ENCODE measurements at places on chromosomes 5 and 9. TPM values are rescaled to one million over a fixed set of nuclear protein-coding genes. Genes with fewer than 3 reads are reported as not detected.

Gene SLC34A3
- not detected for total RNA-seq

Gene SNCAIP
- not detected for total RNA-seq

Gene OR1J2
- total RNA-seq, result not detected

Gene IFNA13
- not detected for total RNA-seq

Gene GNAQ
- total RNA-seq, result 24.7 TPM

Gene PCDHB9
- not detected for total RNA-seq

Gene PLPP7
- 0.14 TPM for total RNA-seq

Gene NOXA1
- 0.97 TPM for total RNA-seq

Gene NR5A1
- total RNA-seq, result not detected

Gene LRRC26
- not detected for total RNA-seq

Gene TAF11L5
- not detected for total RNA-seq

Gene FCN2
- not detected for total RNA-seq

Gene TSSK1B
- total RNA-seq, result not detected

Gene FYB1
- total RNA-seq, result 171 TPM

Gene PCSK1
- not detected for total RNA-seq

- no peak for DNase-seq
These were observed 772.3 kb downstream of the MAT2B start for GRCh38 chr5:164277720-164278119.

GRCh38 chr9:133657120-133657661 is 21.0 kb downstream of the DBH start:
- DNase-seq, result no peak

GRCh38 chr9:137088121-137088520 is 1.3 kb downstream of the MAN1B1 start:
- no peak for DNase-seq

- DNase-seq, result no peak
These were observed 70.8 kb upstream of the COL5A1 start for GRCh38 chr9:134570711-134571325.

DNA sequence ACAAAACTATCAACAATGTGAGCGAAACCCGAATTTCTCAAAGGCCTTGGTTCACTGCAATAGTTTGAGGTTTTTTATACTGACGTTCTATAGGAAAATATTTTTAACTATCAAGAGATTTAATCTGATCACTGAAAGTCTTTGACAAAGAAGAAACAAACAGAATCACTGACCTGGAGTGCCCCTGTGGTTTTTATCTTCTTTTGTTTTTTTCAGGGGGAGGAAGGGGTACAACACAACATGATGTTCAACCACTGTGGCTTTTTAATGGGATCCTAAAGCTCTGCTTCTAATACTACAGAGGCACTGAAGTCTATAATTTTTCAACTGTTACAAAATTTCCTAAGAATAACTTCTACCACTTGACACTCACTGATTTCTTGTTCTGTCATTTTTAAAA is 185.9 kb downstream of the AP3B1 start:
- no peak for DNase-seq

GRCh38 chr5:61784341-61784740 is 452.3 kb downstream of the ZSWIM6 start:
- DNase-seq, result no peak

GRCh38 chr5:16784843-16785791 is 151.0 kb downstream of the MYO10 start:
- peak; percentile 79 for DNase-seq

GRCh38 chr9:126513159-126514036 is 100.3 kb upstream of the LMX1B start:
- DNase-seq, result no peak

GRCh38 chr9:127637322-127637847 is 25.3 kb downstream of the STXBP1 start:
- DNase-seq, result no peak

- no peak for DNase-seq
These were observed 12.8 kb downstream of the C9orf72 start for GRCh38 chr9:27560457-27560856.

- no peak for DNase-seq
These were observed 25.1 kb downstream of the ERGIC1 start for GRCh38 chr5:172858990-172859811.

- DNase-seq, result no peak
These were observed 501 bp downstream of the ENHO start for GRCh38 chr9:34522091-34522887.

DNA sequence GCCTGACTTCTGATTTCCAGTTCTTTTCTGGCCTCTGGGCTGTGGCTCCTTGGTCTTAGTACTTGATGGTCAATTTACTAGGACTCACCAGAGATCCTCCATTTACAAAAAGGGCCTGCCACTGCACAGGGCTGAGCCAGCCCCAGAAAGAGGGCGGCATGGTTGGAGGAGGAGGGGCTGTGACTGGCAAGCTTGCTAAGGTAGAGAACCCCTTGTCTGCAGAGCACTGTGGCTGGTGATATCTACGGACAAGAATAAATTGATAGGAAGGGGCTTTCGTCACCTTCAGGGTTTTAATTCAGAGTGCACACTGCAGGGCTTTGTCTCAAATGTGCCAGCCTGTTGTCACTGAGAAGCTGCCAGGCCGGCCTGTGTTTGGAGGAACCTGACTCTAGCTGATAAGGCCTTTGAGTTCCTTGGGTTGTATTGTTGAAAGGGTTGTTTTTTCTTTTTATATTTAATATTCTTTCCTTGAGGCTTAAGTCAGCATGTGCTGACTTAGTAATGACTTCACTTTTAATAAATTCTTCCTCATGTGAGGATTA is 15.1 kb downstream of the SLC22A5 start:
- DNase-seq, result no peak

DNA sequence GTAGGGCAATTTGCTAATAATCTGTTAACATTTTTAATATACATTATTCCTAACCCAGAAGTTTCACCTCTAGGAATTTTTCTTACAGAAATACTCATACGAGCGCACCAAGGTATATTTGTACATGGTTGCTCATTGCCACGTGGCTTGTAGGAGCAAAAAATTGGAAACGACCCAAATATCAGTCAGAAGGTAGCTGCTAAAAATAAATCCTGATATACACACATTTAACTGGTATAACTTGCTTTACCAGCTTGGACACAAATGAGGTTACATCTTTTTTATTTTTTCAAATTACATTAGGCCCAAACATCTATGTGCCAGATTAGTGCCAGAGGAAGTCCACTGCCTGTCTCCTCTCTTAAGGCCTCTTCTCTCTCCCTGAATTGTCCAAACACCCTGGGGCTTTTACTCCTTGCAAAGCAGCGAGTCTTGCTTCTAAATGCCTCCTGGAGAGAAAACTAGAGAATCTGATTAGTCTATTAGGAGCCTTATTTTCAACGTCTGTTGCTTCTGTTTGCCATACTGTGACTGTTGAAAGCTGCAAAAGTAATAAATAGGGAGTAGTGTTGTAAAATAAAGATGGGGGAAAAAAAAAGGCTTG is 92.0 kb upstream of the SSBP2 start:
- DNase-seq, result no peak

- DNase-seq, result no peak
These were observed 372.6 kb downstream of the EBF1 start for GRCh38 chr5:158727136-158727535.

DNA sequence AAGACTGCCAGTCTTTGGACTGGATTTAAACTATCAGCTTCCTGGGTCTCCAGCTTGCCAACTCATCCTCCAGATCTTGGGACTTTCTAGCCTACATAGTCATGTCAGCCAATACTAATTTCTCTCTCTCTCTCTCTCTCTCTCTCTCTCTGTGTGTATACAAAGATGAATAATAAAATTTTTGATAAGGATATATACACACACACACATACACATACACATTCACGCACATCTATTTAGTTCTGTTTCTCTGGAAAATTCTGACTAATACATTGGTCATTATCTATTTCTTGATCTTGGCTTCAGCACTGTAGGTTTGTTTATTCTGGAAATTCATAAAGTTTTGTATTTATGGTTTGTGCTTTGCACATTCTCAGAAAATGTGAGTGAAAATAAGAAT is 1606.2 kb upstream of the NUDT12 start:
- DNase-seq, result no peak

- peak; percentile 74 for DNase-seq
These were observed 181.8 kb downstream of the GLIS3 start for GRCh38 chr9:4117835-4118610.

GRCh38 chr9:79257790-79258351 is 313.9 kb upstream of the TLE4 start:
- DNase-seq, result no peak

- DNase-seq, result no peak
These were observed 29.9 kb downstream of the FAM219A start for GRCh38 chr9:34428325-34428958.

- no peak for DNase-seq
These were observed 734.1 kb upstream of the WWC1 start for GRCh38 chr5:167557359-167557758.

GRCh38 chr9:85451680-85452079 is 290.1 kb downstream of the AGTPBP1 start:
- DNase-seq, result no peak

GRCh38 chr5:97118261-97119006 is 24.0 kb downstream of the LIX1 start:
- DNase-seq, result no peak

DNA sequence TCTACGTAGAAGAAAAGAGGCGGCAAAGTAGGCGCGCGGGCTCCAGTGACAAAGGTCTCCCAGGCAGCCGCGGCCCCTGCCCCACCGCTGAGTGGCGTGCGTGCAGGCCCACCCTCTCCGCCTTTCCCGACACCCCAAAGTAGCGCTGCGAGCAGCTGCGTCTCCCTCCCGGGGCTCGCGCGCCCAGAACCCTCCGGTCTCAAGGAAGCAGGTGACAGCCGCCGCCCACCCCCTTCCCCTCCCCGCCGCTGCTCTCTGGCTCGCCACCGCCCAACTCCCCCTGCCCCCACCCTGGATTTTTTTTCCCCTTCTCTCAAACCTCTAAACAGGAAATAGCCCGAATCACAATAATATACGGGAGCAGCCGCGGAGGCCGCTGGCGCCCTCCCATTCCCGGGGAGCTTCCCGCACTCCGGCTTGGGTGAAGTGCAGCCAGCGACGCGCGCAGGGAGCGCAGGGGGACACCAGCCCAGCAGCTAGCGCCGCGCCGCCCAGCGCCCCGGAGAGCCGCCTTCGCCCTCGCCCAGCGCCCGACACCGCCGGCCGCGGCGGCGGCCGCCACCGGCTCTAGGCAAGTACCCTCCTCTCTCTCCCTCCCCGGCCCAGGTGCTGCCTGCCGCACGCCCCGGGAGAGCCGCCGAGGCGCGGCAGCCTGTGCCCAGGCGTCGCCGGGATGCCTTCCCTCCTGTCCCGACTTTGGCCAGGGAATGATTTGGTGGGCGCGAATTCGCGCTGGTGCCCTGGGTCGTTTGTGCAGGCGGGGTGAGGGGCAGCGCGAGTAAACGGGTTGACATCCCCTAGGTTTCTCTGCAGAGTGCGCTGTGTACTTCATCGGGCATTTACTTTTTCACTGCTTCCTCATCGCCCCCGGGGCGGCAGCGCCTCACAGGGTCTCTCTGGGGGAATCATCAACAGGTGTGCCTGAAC is 52.7 kb upstream of the TJP2 start:
- peak; percentile 56 for DNase-seq

GRCh38 chr9:88307136-88307535 is 81.1 kb upstream of the SPIN1 start:
- no peak for DNase-seq

GRCh38 chr5:178121391-178122276 is 8.3 kb downstream of the N4BP3 start:
- DNase-seq, result no peak

GRCh38 chr5:40041452-40041851 is 616.7 kb upstream of the DAB2 start:
- DNase-seq, result no peak

DNA sequence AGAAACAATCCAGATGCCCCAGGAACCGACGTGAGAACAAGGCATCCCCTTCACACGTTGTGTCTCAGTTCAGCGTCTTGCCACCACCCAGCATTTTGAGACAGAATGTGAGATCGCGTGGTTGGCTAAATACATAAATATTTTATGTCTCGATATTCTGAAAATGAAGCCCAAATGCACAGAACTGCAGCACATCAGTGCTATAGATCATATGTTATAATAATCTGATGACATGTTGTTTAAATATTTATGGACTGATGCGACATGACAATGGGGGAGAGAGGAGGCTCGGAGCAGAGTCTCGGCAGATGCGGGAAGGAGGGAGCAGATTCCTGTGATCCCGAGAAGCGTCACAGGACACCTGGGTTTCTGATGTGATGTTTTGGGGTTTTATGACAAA is 10.9 kb downstream of the NEK6 start:
- no peak for DNase-seq

GRCh38 chr9:127714020-127714750 is 1.3 kb downstream of the PTRH1 start:
- no peak for DNase-seq

Measured in activated CD4-positive, alpha-beta T cell treated with anti-CD3 and anti-CD28 coated beads for 36 hours (primary cell).